NCI-H446 (cell line): ENCODE measurements at places on chromosomes 4 and X.

- DNase-seq: no peak
Measured at GRCh38 chr4:106704253-106704870, 331.8 kb downstream of the DKK2 start.

- no peak for DNase-seq
Measured at GRCh38 chr4:42683393-42683792, 26.5 kb upstream of the ATP8A1 start.

DNA sequence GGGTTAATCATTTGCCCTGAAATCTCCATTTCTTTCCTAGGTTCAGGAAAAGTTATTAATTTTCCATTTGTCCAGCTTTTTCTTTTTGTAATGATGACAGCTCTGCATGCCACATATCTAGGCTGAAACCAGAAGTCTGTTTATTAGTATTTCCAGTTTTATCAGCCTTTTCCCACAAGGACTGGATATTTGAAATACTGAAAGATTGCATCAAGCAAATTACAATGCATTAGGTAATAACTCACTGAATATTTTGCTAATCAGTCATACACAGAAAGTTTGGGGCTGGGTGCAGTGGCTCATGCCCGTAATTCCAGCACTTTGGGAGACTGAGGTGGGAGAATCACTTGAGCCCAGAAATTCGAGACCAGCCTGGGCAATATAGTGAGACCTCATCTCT lies 21.5 kb downstream of the SLC9A7 start:
- no peak for DNase-seq

DNA sequence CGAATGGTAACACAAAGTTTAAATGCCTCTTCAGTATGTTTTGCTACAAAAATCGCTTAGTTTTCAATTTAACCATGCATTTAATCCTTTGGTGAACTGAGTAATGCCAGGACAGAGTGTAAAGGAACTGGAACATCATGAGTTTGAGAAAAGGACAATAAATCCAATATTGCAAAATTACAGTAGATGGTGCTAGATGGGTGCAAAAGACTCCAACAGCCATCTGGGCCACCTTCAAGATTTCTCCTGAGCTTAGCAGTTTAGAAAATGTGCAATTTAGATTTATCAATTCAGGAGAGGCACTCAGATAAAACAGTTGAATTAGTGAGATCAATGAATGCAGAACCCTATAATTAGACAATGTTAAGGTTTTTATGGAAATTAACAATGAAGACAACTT lies 33.2 kb upstream of the MID1IP1 start:
- peak; percentile 16 for DNase-seq

DNA sequence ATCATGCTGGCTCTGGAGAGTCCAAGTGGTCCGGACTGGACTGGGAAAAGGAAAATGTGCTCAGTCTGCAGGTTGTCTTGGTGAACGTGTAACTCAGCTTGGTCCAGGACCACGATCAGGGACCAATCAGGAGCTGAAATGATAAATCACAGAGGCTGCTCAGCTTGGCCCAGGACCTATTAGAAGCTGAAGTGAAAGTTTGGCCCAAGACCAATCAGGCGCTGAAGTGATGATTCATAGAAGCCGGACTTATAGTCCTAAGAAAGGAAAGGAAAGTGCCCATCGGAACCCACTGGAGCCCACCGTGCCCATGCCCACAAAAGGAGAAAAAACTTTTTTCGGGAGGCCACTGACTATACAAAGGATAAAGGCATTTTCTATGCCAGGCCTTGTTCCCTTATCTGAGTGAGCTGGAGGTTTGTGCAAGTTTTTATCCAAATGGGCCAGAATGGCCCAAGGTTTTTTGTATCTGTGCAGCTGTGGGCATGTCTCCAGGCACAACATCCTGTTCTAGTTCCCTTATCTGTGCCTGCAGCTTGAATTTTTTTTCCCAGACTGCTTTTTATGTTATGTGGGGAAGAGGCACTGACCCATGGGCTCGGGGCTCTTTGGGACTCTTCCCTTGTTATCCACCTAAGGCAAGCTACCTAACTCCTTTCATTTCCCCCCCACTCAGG lies 194.4 kb downstream of the FAM133A start:
- DNase-seq: no peak

DNA sequence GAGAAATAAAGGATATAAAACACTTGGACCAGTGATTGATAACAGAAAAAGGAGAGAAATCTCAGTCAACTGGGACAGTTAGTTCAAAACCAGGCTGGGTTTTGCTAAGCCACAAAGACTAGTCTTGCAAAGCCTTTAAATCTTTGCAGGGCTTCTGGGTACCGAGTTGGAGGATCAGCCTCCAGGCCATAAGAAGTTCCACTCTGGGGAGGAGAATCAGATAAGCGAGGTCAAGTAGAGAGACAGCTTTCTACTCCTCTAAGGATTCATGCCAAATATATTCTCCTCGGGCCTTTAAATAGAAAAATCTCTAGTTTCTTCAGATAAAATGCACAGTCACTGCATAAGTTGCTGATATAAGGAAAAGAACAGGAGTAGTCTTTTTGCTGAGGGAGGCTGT lies 92.7 kb downstream of the MFAP3L start:
- DNase-seq: no peak

- no peak for DNase-seq
Measured at GRCh38 chr4:186249785-186250754, 15.9 kb upstream of the F11 start.

DNA sequence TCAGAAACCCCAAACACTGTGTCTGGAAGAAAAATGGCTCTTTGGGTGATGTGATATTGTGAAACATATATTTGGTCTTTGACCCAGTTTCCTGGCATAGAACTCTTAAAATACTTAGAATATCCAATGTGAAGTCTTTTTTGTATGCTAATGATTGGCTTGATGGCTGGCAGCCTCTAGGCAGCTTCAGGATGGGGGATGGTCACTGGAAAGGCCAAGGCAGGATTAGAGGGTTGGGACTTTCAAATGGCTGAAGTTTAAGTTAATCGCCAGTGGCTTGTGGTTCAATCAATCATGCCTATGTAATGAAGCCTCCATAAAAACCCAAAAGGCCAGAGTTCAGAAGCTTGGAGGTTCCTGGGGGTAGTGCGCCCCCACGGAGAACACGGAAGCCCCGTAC lies 33.5 kb upstream of the ESX1 start:
- no peak for DNase-seq

DNA sequence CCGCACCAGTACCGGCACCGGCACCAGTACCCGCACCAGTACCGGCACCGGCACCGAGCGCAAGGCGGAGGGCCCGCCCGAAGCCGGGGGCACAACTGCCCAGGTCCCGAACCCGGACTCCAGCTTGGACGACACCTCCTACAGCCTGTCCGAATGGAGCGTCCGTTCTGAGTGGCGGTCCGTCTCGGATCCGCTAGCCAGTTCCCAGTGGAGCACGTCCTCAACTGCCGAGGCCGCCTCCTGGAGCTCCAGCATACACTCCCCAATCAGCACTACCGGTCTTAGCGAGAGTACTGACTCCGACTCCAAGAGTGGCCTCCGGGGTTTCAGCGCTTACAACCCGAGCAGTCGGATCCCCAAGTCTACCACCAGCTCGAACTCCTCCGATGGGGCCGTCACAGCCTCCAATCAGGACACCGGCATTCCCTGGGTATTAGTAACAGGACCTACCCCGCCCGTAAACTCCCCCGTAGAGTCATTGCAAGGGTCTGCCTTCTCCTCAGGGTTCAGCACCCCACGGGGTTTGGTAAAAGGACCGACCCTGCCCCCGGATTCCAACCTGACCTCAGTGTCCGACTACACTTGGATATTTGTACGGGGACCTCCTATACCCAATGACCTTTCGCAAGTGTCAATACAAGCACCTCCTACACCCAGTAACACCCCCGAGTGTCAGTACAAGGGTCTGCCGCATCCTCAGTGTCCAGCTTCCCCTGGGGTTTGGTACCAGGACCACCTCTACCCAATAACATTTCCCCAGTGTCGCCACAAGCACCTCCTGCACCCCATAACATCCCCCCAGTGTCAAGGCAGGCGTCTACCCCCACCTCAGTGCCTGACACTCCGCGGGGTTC lies 721 bp upstream of the MAOA start:
- no peak for DNase-seq

DNA sequence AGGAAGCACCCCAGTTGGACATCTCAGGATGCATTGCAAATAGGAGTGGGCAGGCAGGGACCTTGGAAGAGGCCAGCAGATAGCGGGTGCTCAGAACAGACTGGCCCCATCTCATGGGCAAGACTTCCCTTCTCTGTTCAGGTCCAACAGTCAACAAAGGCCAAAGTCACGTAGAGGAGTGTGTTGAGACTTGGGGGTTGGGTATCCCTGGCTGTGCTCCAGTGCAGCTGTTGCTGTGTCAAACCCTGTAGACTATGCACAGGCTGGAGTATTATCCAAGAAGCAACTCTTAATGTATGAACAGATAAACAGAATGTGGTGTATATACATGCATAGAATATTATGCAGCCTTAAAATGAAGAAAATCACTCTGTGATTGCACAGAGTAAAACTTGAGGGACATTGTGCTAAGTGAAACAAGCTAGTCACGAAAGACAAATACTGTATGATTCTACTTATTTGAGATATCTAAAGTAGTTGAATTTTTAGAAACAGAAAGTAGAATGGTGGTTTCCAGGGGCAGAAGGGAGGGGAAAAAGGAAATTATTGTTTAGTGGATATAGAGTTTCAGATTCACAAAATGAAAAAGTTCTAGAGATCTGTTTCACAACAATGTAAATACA lies 192.1 kb upstream of the LCORL start:
- DNase-seq: no peak

- no peak for DNase-seq
Measured at GRCh38 chr4:174550541-174550940, 28.3 kb upstream of the HPGD start.

DNA sequence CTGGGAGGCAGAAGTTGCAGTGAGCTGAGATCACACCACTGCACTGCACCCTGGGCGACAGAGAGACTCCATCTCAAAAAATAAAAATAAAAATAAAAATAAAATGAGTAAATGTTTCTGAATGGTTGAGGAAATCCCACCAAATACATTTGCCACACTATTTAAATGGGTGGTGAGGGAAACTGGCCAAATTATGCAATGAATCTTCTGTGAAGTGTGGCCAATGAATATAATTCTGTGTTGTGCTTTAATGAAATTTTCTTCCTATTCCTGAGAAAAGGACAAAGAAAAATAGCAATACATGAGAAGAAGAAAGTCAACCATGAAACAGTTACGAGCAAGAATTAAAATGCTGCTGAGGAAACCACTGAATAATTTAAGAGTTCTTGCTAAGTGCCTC lies 69.9 kb downstream of the CAMK2D start:
- no peak for DNase-seq

GRCh38 chrX:46278572-46278971 lies 266.6 kb downstream of the ZNF674 start:
- no peak for DNase-seq

GRCh38 chrX:110985470-110985869 lies 110.5 kb upstream of the PAK3 start:
- DNase-seq: no peak

DNA sequence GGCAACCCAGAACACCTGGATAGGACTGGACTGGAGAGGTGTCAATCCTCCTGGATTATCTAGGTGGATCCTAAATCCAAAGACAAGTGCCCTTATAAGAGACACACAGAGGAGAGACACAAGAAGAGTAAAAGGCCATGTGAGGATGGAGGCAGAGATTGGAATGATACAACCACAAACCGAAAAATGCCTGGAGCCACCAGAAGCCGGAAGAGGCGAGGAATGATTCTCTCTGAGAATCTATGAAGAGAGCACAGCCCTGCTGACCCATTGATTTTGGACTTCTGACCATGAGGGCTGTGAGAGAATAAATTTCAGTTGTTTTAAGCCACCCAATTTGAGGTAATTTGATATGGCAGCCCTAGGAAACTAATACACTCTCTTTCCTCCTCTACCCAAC lies 20.1 kb downstream of the GPC3 start:
- DNase-seq: no peak

DNA sequence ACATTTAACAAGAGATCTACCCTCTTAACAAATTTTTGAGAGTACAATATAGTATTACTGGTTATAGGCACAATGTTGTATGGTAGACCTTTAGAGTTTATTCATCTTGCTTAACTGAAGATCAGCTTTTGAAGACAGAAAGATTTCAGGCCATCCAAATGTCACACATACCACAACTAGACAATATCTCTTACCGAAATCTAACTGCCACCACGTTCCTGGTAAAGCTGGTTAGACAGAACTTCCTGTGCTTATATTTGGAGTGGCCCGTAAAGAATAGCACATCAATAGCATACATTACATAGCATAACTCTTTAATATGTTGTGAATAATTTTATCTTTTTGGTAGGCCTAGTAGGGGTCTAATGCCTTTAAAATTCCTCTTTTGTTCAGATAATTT lies 29.8 kb upstream of the ARHGEF6 start:
- no peak for DNase-seq

DNA sequence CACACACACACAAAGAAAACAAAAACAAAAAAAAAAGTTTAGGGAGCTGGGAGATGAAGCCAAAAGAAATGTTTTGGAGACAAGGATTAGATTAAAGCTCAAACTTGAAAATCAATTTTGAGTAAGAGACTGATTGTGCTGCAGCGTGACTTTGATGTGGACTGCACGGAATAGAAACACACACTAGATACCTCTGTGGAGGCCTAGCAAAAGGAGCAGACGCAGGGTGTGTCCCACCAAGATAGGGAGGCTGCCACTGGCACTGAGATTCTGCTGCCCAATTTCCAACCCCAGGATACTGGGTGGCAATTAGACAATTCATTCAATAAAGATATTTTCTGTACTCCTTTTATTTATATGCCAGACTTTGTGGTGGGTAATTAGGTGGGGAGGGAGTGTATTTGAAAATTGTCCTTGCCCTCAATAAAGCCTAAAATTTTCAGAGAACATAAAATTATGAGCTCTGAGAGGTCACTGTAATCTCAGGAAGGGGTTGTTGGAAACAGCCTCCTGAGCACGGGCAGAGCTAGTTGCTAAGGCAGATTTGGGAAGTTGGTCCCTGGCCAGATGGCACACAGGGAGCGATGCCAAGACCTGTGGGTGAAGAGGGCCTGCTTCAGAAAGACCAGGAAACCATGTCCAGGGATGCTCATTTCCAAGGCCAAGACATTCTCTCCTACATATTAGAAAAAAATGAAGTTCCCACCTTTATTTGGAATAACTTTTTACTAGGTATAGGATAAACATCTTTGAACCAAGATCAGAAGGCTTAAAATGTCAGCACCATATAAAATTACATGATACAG lies 1.9 kb upstream of the PPP3CA start:
- DNase-seq: peak; percentile 70

DNA sequence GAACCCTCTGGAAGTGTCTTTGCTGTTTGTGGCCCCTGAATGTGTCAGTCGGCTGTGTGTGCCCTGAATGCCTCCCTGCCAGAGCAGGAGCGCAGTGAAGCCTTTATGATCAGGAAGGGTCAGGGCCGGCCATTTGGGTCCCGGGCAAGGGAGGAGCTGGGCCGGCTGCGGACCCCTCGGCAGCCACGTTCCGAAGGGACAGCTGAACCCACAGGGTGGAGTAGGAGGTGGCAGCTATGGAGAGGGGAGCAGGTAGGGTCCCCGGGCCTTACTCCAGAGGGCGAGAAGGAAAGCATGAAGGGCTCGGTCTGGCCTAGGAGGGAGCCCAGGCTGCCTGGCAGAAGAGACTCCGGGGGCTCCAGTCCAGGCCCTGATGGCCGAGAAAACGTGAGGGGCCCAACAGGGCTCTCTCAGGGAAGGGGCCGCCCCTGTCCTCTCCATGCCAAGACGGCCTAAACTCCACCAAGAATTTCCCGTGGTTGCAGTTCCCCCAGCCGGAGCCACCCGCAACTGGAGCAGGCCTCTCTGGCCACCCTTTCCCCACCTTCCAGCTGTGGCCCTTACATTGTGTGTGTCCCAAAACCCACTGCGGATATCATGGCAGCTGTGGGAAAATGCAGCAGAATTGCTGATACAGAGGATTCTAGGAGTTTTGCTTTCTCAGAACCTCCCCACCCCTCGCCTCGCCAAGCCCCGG lies 182.2 kb upstream of the STK26 start:
- DNase-seq: no peak
